ENCODE measurements at places on chromosomes 6 and 20. TPM values are rescaled to one million over a fixed set of nuclear protein-coding genes. Genes with fewer than 3 reads are reported as not detected.

RBM24 gene
- total RNA-seq = 0.65 TPM

RFX6 gene
- not detected for total RNA-seq

LY6G6F gene
- total RNA-seq = not detected

RIPPLY2 gene
- 0.40 TPM for total RNA-seq

DLL1 gene
- 3.9 TPM for total RNA-seq

SPDEF gene
- total RNA-seq = not detected

IL17F gene
- not detected for total RNA-seq

BMP7 gene
- total RNA-seq = not detected

SRPK1 gene
- total RNA-seq = 36.3 TPM

SLC17A3 gene
- total RNA-seq = not detected

ADGRF5 gene
- total RNA-seq = 57.3 TPM

CNR1 gene
- total RNA-seq = under 0.01 TPM

SLC4A11 gene
- 5.2 TPM for total RNA-seq

WFDC10B gene
- total RNA-seq = not detected

BPI gene
- total RNA-seq = not detected

ZBP1 gene
- total RNA-seq = not detected

CLDN20 gene
- total RNA-seq = not detected

ERVFRD-1 gene
- under 0.01 TPM for total RNA-seq

NRN1 gene
- 28.1 TPM for total RNA-seq

SLC13A3 gene
- total RNA-seq = not detected

PDYN gene
- not detected for total RNA-seq

TULP4 gene
- 53.4 TPM for total RNA-seq

PLCB4 gene
- 2.2 TPM for total RNA-seq

CPXM1 gene
- 0.22 TPM for total RNA-seq

CDH4 gene
- under 0.01 TPM for total RNA-seq

PLCB1 gene
- total RNA-seq = 11.8 TPM

OXT gene
- total RNA-seq = not detected

NOX3 gene
- total RNA-seq = not detected

SNAI1 gene
- total RNA-seq = 1.8 TPM

GABRR1 gene
- total RNA-seq = not detected

TFAP2C gene
- not detected for total RNA-seq

Data from lung microvascular endothelial cell (primary cell).